Fibroblast of lung (primary cell): ENCODE measurements at places on chromosomes 13 and 19.

DNA sequence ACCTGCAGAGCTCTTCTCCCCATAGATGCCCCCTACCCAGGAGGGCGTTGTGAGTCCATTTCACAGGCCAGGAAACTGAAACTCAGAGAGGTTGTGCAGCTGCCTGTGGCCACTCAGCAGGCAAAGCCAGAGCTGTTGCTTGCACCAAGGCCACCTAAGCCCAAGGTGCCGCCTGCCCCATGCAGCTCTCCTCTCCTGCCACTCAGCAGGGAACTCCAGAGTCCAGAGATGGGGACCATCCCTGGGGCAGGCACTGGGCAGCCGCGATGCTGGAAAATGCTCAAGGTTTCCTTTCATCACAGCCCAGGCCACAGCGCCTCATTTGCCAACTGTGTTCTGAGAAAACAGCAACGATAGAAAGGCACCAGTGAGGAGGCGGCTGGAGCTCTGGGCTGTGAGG, 41.0 kb upstream of the PEPD start:
- DNase-seq = no peak
- no peak overlapping the region for H3K27ac ChIP-seq
- no peaks in the 10 kb centered on the region for H3K36me3 ChIP-seq
- no peak overlapping the region for H3K4me3 ChIP-seq
- H3K4me1 ChIP-seq = no peaks in the 10 kb centered on the region

GRCh38 chr19:18261474-18261873, 12.8 kb downstream of the IQCN start:
- peaks cover 10% of the 10 kb centered on the region for H3K36me3 ChIP-seq
- H3K4me3 ChIP-seq = no peak overlapping the region
- no peaks in the 10 kb centered on the region for H3K27me3 ChIP-seq
- no peak overlapping the region for H3K27ac ChIP-seq

DNA sequence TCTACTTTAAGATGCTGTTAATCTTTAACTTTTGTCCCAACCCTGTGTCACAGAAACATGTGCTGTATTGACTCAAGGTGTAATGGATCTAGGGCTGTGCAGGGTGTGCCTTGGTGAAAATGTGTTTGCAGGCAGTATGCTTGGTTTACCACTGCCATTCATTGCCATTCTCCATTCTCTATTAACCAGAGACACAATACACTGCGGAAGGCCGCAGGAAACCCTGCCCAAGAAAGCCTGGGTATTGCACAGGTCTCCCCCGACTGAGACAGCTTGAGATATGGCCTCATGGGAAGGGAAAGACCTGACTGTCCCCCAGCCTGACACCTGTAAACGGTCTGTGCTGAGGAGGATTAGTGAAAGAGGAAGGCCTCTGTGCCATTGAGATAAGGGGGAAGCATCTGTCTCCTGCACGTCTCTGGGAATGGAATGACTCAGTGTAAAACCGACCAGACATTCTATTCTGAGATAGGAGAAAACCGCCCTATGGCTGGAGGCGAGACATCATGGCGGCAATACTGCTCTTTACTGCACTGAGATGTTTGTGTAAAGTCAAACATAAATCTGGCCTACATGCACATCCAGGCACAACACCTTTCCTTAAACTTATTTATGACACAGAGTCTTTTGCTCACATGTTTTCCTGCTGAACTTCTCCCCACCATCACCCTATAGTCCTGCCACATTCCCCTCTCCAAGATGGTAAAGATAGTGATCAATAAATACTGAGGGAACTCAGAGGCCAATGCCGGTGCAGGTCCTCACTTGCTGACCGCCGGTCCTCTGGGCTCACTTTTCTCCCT, 13.1 kb upstream of the ZNF888 start:
- H3K4me1 ChIP-seq = no peaks in the 10 kb centered on the region
- no peak overlapping the region for H3K4me3 ChIP-seq
- no peak overlapping the region for H3K27ac ChIP-seq
- no peaks in the 10 kb centered on the region for H3K36me3 ChIP-seq
- DNase-seq = no peak

DNA sequence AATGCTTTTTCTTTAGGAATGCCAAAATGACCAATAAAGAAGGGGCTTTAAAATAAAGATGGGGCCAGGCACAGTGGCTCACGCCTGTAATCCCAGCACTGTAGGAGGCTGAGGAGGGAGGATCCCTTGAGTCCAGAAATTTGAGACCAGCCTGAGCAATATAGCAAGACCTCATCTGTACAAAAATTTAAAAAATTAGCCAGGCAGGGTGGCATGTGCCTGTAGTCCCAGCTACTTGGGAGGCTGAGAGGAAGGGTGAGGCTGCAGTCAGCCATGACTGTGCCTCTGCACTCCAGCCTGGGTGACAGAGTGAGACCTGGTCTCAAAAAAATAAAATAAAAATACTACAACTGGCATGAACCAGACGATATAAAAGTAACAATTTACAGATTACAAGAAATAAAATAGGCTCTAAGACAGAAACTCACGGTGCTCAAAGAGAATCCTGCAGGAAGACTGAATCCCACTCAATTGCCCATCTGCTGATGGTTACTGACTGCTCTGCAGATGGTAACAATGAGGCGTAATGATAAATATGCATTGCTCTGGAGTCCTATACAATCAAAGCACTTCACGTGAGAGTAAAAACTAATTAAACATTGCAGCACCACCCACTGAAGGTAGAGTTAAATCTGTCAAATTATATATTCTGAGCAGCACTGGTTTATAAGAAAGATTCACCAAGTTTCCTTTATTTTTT, 93.2 kb downstream of the LHFPL6 start:
- no peak overlapping the region for H3K27ac ChIP-seq
- H3K4me1 ChIP-seq = peaks cover 3% of the 10 kb centered on the region
- DNase-seq = no peak
- H3K36me3 ChIP-seq = no peaks in the 10 kb centered on the region

DNA sequence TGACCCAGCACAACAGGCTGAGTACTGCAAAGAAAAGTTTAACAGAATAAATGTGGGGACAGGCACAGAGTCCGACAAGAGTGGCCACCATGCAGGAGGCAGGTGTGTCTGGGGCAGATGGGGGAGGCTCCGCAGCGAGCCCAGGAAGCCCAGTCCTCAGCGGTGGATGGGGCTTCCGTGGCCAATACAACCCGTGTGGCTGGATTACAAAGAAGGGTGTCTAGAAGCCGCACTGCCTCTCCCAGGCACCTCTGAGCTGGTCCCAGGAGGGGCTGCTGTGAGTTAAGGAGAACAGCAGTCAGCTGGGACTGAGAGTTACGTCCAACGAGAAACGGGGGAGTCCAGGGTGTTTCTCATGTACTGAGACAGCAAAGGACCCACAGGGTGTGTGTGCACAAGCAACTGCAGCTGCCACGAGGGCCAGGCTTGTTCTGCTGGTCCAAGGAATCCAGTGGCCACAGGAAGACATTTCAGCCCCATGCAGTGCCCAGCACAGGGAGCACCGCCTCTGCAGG, 70.2 kb downstream of the SPACA7 start:
- H3K4me3 ChIP-seq = no peak overlapping the region
- H3K4me1 ChIP-seq = no peaks in the 10 kb centered on the region
- H3K36me3 ChIP-seq = no peaks in the 10 kb centered on the region
- H3K27ac ChIP-seq = no peak overlapping the region
- no peak for DNase-seq
